Stimulated activated CD8-positive, alpha-beta memory T cell treated with anti-CD3 and anti-CD28 coated beads, Interleukin-15, amount 100 ng/mL, for 1 hour (primary cell): ENCODE measurements at places on chromosomes 7 and 10.

GRCh38 chr10:97498841-97499560 is at the start of gene UBTD1:
UBTD1 (plus strand) TSS chr10:97498924; CDS start chr10:97499204, 280 bp downstream.
- no peak for DNase-seq

- no peak for DNase-seq
Measured at GRCh38 chr10:34816085-34816496, 995 bp upstream of the PARD3 start.

DNA sequence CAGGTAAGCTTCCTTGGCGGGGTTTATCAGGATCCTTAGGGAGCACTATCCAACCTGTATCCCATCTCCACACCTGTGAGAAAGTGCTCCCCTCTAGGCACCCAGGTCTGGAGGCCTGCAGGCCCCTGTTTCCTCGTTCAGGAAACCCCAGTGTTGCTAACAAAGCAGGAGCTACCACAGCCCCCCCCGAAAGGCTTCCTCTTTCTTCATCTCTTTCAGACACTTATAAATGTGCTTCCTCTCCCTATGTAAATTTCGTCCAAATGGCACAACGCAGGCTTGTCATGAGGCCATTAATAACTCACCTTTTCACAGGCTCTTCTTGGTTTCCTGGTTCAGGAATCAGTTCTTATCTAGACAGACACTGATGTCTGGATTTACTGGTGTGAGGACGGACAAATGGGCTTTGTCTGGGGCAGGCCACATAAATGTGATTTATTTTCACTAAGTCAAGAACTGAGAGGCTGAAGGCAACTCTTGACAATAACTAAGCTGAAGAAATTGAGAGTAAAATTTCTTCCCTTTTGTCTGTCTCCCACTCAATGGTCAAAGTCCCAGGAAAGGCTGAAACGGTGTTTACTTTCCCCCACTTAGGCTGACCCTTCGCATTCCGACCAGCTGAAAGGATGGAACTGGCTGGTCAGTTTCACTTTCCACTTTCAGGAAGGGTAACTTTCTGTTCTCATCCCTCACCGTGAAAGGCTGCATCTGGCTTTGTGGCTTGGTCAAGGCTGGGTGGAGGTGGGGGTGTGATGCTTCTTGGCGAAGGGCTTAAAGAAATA is 46.8 kb downstream of the PIK3AP1 start:
- DNase-seq = no peak

DNA sequence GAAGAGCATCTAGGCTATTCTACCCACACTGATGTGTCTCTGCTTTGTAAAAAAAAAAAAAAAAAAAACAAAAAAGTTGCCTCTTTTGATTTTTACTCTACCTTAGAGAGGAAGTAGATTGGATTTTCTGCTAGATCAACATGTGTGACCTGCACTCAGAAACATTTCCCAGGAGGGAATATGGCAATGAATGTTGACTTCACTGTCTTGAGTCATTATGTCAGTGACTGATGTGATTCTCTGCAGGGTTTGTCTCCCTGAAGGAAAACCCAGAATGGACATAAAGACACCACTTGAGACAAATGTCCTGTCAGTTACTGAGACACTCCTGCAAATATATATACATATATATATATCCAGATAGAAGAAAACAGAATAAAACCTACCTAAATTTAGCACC is 370.3 kb downstream of the BMPER start:
- no peak for DNase-seq

- DNase-seq = no peak
Measured at GRCh38 chr7:106865130-106866041, at the start of gene PIK3CG. PIK3CG (plus strand) TSS chr7:106865282; CDS start chr7:106867562, 2,280 bp downstream.

DNA sequence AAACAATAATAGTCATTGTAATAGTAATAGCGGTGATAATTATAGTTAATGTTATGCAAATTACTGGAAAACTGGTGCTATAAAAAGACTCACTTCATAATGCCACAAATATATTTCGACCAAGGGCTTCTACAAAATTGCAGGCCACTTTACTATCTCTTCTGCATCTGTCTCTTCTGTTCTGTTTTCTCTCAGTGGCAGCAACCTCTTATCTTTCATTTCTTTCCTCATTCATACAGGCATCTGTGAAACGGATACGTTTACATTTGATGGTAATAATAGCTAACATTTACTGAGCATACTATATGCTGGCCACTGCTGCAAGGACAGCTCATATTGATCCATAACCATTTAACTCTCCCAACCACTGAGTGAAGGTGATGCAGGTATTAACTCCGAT is 537.4 kb upstream of the PFKP start:
- DNase-seq = no peak

GRCh38 chr10:101305320-101306241 is 48.4 kb upstream of the BTRC start:
- no peak for DNase-seq

DNA sequence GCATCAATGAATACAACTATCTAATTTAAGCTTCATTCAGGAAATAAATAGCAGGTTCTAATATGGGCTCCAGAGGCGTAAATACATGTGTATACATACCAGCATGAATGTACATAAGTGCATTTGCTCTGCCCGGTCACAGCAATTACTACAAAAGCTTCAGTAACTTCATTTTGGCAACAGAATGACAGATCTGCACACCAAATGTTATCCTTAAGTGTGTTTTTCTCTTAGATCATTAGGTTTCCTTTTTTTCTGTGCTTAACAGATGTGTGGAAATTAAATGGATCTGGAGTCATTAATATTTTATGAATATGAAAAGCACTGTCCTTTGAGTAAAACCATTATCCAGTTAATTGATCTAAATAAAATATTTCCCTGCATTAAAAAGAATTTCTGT is 159.0 kb upstream of the MEOX2 start:
- no peak for DNase-seq

DNA sequence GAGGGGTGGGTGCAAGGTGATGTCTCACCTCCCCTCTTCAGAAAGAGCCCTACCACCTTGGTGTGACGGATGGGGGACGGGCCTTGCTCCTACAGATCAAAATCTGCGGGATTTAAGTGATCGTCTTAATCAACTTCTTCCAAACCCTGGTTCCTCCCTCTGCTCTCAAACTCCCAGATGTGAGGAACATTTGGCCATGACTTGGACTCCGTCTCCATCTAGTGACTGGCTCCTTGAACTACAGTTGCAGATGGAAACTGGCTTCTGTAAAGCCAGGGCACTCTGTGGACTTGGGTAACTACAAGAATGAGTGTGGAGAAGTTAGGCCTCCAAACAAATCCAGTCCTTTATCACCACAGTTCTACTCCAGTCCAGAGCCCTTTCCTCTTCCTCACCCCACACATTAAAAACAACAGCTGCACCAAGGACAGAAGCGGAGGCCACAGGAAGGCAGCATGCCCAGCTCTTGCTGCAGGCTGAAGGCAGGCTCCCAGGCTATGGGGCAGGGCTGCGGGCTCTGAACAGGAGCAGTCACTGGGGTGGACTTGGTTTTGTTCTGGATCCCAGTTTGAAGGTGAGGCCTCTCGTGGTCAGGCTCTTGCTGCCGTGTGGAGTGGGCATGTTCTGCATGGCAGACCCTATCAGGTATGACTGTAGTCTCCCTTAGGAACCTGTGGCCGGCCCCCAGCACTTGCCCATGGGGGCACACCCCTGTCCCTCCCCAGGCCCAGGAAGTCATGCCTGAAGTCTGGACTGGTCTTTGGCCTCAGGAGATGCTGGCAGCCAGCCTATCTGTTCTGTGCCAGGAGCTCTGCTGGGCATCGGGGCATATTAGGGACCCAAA is 79.4 kb downstream of the VWC2 start:
- DNase-seq = no peak

GRCh38 chr7:117296066-117296465 is 26.8 kb downstream of the WNT2 start:
- no peak for DNase-seq

DNA sequence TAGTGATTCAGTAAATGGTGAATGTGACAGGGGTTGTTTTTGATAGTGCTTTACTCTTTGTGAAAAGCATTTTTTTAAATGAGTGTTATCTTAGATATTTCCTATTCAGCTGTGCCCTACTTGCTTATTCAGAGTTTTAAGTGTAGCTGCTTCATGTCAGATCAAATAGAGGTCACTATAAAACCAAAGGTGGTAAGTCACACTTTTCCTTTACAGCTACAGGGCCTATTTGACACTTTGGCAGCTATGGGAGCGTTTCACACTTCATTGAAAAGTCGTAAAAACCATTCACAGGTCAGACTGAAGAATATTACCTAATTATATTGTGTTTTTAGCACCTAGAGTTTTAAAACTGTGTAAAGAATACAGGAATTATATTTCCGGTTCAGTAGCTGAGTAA is 67.3 kb downstream of the ANKIB1 start:
- no peak for DNase-seq

DNA sequence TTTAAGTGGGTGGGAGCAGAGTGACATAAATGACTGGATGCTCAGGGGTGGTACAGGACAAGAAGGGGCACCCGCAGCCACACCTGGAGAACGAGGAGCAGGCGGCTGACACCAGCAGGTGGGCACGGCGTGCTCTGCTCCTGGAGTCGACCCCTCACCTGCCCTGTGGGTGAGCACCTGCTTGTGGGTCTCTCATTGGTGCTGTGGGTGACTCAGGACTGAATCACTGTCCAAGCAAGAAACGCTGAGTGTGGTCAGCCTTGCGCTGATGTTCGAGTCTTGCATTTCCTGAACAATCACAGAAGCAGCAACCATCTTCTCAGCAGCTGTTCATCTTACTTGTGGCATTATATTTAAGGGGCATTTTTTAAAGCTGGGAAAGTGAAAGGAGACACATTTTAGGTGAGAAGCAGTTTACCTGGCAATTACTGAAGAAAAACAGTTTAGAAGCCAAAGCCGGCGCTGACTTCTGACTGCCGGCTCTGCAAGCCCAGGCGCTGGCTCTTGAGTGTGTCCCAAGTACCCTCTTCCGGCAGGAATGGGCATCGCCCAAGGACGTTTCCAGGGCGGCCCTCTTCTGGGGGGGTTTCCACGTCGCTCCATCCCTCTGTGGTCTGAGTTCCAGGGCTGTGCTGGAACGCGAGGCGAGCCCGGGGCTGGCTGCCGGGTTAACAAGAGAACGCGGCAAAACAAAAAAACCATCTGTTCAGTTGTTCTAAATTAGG is 145.2 kb upstream of the PFKP start:
- DNase-seq = no peak

GRCh38 chr7:75798770-75799169 is 14.8 kb downstream of the CCL24 start:
- no peak for DNase-seq

- DNase-seq = no peak
Measured at GRCh38 chr7:122902751-122903495, 16.7 kb upstream of the CADPS2 start.

- no peak for DNase-seq
Measured at GRCh38 chr7:48094861-48095293, 5.8 kb downstream of the UPP1 start.

DNA sequence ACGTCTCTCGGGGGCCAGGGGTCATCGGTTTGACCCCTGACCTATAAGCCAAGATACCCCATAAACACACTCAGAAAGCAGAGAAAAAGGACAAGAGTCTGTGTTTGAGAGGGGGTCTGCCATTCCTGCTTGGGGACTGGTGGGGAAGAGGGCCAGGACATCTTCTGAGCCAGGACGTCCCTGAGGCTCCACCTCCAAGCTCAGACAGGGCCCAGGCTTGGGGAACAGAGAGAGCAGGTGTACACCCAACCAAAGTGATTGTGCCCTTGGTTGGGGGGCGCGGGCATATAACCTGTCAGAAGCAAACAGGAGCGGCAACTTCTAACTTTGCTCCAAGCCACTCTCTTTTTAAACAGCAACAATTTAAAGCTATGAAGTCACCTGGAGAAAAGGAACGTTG is 33.9 kb upstream of the PPIF start:
- no peak for DNase-seq

DNA sequence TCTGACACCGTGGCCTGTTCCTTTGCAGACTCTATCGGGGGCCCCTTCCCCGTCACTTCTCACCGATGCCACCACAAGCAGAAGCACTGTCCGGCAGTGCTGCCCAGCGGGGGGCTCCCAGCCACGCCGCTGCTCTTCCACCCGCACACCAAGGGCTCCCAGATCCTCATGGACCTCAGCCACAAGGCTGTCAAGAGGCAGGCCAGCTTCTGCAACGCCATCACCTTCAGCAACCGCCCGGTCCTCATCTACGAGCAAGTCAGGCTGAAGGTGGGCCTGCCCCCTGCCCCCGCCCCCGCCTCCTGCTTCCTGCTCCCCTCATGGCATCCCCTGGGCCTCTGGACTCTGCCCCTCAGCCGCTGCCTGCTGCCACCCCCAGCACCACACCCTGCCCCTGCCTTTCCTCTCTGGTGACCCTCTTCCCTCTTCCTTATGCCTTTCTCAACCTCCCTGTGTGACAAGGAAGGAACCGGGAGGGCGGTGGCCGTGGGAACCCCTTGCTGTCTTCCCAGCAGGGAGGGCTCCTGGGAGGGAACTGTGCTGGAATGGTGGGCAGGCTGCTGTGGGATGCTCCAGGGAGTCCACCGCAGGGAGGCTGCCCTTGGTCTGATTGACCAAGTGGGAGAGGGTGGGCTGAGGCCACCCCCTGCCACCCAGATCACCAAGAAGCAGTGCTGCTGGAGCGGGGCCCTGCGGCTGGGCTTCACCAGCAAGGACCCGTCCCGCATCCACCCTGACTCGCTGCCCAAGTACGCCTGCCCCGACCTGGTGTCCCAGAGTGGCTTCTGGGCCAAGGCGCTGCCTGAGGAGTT is 77.5 kb downstream of the NEURL1 start:
- no peak for DNase-seq

DNA sequence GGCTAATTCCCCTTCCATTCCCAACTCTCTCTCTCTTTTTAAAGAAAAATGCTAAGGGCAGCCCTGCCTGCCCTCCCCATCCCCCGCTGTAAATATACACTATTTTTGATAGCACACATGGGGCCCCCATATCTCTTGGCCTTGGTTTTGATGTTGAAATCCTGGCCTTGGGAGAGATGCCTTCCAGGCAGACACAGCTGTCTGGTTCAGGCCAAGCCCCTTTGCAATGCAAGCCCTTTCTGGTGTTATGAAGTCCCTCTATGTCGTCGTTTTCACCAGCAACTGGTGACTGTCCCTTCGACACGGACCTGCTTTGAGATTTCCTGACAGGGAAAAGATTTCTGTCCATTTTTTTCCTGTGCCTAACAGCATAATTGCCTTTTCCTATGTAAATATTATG is 3.0 kb downstream of the ADRA2A start:
- no peak for DNase-seq

DNA sequence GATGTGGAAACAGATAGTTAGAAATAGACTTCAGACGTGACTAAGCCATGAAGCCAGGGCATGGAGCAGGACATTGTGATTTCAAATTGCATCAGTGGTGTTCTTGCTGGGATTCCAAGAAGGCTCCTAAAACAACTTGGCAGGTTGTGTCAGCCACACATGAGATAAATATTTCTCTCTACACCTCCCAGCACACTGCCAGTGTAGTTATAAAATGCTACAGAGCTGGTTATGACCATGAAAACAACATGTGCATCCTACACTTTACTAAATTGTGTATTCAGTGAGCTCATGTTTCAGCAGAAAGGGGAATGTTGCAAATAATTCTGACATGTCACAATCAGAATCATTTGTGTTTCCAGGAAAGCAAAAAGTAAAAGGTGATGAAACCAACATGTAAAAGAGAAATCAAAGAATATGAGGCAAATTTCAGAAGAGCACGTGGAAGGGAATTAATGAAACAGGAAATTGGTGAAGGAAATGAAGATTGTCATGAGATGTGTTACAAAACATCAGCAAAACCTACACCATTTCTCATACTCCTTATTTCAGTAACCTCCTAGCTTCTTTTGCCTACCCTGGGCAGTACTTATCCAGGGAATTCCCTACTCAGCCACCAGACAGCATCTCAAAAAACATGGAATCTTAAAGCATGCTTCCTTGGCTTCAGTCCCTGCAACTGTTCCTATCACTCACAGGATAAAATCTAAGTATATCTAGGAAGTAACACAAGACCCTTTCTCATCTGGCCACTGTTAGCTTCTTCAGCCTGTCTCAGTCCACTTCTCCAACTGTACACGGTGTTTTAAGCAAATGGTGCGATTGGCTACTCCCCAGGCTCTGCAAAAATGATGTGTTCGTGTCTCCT is 5.8 kb upstream of the CYP3A7 start:
- DNase-seq = no peak
